ENCODE measurements at places on chromosomes 13 and 19. TPM values are rescaled to one million over a fixed set of nuclear protein-coding genes. Genes with fewer than 3 reads are reported as not detected.

DNA sequence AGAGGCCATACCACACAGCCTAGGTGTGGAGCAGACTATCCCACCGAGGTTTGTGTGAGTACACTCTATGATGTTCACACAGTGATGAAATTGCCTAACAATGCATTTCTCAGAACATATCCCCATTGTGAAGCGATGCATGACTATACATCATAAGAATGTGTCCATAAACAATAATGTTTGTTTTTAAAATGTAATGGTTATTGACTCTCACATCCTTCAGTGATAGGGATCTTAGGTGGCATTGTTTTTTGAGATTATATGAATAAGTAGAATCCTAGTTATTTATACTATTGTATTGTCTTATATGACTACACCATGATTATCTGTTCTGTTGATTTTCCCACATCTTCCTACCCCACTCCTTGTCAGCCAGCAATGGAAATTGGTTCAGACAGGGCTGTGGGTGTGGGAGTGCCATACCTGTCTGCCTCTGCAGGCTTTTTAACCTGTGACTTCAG lies 13.6 kb downstream of the CCNA1 start:
- no peak for DNase-seq

DNA sequence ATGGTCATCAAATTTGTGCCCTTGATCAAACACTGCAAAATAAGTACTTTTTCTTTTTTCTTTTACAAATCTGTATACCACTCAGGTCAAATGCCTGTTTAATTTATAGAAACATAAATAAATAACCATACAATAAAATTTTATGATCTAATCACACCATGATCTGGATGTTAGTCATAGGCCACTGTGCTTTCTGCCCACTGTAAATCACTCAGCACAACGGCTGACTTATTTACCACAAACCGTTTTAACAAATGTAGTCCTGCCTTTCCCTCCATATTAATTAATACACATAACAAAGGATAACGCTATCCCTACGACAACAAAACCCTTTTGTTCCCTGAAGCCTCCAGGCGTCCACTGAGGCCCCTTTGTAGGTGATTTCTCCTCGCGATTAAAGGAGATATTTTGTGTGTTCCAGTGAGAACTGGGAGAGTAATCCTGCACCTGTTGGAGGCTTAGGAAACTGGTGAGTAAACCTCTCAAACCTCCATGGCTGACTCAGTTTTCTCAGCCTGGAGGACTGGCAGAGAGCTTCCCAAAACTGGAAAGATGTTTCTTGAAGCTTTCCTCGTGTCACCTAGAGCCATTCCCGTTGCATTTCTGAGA lies 477.1 kb upstream of the SGCG start:
- no peak for DNase-seq

GRCh38 chr19:42271045-42271419 lies 2.0 kb downstream of the CIC start:
- no peak for DNase-seq

DNA sequence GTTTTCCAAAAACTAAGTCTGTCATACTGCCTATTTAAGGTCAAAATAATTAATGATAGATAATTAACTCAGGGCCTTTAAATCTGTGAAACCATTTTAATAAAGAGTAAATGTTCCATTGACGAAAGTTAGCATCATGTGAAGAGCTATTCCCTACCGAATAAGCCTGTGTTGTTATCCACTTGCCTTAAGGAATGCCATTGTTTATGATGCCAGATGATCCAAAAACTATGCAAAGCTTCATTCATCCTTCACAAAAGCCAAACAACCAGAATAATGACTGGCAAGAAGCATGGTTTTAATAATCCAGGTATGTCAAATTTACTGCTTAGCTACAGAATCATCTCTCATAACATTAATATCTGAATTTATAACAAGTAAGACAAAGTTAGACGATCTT lies 6.5 kb upstream of the GPC6 start:
- no peak for DNase-seq

DNA sequence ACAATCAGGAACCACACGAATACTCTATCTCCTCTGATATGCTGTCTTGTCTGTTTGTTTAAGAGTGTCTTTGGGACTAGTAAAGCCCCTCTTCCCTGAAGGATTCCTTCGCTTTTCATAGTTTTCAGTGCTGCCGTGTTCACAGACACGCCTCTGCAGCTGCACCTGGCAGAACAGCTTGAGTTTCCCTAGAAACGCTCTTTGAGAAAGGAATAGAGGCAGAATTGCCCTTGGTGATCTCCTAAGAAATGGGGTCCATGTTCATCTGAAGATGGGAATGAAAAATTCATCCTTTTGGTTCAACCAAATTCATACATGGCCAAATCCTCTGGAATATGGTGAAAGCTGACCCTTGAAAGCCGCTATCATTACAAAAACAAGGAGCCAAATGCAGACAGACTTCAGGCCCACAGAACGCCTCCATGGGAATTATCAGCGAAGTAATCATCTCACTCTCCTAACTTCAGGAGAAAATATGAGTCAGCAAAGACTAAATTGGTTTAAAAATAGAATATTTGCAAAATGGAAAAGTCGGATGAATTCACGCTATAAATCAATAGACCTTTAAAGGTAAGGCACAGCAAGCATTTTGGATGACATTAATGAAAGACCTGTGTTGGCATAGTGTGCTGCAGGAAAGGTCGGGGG lies 5.5 kb downstream of the SACS start:
- no peak for DNase-seq

- DNase-seq = no peak
Measured at GRCh38 chr19:38661136-38661535, 13.7 kb downstream of the ACTN4 start.

DNA sequence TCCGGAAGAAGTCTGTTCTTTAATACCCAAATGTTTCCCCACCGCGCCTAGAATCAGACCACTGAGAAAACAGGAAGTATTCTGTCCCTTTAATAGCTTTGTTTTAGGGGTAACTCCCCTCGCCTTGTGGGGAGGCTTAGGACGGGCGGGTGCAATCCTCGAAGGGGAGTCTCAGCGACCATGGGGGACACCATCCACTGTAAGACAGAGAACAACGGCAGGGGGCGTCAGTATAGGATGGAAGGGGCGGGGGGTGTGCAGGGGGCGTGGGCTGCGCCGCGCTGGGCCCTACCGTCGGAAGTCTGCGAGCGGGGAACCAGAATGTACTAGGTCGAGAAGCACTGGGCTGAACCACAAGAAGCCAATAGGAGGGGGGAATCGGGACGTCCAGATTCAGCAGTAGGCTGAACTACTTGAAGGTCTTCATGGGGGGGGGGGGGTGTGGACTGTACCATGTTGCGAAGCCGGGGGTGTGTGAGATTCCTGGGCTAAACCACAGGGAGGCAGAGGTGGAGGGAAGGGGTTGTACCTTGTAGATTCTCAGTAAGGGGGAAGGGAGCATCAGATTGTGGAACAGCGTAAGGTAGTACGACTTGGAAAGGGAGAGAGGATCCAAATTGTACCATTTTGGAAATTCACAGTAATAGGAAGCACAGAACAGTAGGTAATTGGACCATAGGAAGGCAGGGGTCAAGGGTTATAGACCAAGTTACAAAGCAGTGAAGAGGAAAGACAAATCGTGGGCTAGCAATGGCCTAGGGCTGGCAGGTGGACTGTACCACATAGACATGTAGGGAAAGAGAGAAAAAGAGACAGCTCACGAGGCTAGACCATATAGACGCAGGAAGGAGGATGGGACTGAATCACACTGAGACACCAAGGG lies 1.0 kb upstream of the DBP start:
- DNase-seq = peak; percentile 89

- no peak for DNase-seq
Measured at GRCh38 chr19:55447421-55448174, 4.5 kb upstream of the SHISA7 start.

DNA sequence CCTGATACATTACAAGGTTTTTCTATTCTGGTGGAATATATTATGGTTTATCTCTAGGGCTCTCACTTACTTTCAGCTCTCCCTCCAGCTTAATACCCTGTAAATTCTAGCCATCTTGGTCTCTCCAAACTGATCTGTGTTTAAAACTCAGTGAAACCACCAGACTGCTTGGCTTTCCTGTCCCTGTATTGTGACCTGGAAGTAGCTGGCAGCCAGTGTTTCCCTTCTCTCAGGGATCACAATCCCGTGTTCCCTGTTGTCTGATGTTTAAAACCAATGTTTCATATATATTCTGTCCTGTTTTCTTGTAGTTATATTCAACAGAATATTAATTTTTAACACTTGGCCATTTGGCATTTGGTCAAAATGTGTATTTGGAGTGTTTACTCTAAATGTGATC lies 8.0 kb downstream of the AKAP11 start:
- DNase-seq = no peak

- DNase-seq = no peak
Measured at GRCh38 chr19:51644636-51645271, 1.9 kb downstream of the SIGLEC14 start.

- no peak for DNase-seq
Measured at GRCh38 chr13:39856714-39857113, 201.3 kb downstream of the COG6 start.

DNA sequence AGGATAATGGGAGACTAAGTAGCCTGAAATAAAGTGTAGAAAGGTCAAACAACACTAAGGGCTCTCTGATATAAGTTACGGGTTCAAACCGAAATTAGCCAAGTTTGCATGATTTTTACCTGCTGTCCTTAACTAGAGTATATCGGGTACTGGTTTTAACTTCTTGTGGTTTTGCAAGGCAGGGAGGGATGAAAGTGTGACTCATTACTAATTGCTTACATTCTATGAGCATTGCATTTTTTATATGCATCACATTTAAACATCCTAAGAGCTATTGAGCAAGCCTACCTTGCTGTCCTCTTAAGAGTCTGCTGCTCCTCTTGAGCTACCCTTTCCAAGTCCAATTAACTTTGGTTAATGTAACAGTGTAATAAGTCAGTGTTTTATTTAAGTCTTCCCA lies 415.4 kb downstream of the SLITRK5 start:
- no peak for DNase-seq

DNA sequence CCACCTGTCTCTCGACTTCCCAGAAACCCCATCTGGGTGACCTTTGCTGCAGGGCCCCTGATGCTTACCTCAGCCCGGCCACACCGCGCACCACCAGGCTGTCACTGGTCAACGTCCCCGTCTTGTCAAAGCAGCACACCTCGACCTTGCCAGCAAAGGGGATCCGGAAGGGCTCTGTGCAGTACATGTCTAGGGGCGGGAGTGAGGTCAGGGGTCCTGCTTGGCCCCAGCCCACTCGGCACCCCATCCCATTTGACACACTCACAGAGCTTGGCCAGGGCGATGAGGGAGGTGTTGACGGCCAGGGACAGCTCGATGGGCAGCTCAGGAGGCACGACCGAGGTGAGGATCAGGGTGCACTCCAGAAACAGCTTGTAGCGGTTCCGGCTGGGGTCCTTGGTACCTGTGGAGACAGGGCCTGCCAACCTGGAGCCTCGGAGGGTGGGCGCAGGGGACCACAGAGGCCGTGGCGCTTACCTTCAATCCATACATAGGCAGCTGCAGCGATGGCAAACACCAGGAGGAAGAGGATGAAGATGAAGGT lies 8.4 kb downstream of the ATP13A1 start:
- no peak for DNase-seq

DNA sequence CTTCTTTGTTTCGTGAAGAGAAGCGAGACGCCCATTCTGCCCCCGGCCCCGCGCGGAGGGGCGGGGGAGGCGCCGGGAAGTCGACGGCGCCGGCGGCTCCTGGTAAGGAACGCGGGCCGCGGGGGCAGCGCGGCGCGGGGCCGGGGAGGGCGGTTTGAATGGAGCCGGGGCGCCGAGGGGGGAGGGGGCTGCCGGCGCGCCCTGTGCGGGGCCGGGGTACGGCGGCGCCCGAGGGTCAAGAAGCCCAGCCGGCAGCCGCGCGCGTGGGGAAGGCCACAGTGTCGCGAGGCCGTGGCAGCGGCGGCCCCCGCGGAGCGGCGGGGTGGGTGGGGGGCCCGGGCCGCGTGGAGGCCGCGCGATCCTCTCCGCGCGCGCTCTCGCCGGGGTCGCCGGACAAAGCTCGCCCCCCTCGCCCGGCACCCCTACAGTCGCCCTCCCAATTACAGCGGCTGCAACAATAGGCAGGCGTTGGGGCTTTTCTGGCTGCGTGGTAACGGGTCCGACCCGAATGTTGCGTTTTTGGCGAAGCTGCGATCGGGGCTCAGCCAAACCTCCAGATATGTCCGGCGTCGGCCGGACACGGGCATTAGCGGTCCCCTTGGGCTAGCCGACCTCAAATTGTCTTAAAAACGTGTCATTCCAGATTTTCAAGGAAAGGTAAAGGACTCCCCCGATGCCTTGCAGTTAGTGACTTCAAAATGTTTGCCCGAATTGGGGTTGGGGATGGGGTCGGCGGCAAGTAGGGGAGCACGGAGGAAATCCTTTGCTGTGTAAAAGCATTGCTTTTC lies 437 bp downstream of the SMARCA4 start:
- no peak for DNase-seq

GRCh38 chr13:23349161-23349897 lies 84.2 kb downstream of the SACS start:
- DNase-seq = no peak

- no peak for DNase-seq
Measured at GRCh38 chr19:41299046-41299754, 10.8 kb upstream of the CCDC97 start.

DNA sequence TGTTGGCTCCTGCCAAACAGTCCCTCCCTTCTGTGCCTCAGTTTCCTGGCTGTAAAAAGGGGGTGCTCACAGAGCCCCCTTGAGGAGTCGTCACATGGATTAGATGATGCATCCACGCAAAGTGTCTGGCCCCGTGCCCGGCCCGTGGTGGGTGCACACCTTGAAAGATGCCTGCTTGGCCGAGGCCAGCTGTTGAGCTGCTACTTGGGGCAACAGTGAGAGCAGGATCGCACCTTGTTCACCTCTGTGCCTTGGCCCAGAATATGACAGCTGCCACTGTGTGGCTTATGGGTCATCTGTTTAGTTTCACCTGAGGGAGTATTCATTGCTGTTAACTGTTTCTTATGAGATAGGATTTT lies 17.7 kb downstream of the CRTC1 start:
- no peak for DNase-seq

GRCh38 chr13:73532987-73533510 lies 474.2 kb downstream of the KLF5 start:
- no peak for DNase-seq

Gene LGALS14
- not detected for total RNA-seq

Gene LGALS7B
- 1.2 TPM for total RNA-seq

Gene ZNF575
- total RNA-seq = 0.42 TPM

Gene TGFB1
- 9.2 TPM for total RNA-seq

Gene ZNF100
- 24.0 TPM for total RNA-seq

Gene DHPS
- total RNA-seq = 29.9 TPM

Gene MCF2L
- 15.3 TPM for total RNA-seq

Gene KLK3
- total RNA-seq = not detected

All from urinary bladder (tissue), 4 donors.